CD4-positive, alpha-beta T cell treated with Interleukin-15 for 4 hours (primary cell): ENCODE measurements at places on chromosomes 6 and 20.

DNA sequence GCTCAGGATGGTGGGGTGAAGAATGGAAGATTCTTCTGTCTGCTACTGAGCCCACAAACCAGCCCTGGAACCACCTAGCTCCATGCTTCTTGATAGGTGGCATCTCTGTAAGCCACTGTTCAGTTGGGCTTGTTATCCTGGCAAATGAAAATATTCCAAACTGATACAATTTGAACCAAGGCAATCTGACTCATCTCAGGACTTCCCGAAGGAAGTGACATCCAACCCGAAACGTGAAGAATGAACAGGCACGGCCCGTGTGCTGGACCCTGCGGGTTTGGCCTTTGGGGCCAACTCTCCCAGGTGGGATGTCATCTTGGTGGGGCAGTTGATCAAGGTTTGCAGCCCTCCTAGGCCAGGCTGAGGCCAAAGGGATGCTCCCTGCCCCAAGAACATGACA is 160.3 kb downstream of the PREX1 start:
- no peak for DNase-seq

DNA sequence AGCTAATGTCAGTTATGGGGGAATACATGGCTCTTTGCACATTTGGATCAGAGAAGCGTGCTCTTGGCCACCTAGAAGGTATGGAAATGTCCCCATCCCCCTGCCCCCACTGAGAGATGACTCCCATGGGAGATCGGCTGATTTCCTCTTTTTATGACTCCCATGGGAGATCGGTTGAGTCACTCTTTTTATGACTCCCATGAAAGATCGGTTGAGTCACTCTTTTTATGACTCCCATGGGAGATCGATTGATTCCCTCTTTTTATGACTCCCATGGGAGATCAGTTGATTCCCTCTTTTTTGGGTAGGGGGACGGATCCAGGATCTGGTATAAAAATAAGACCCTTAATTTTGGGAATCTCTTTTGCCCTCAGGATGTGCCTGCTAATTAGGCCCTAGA is 10.3 kb upstream of the TAAR9 start:
- no peak for DNase-seq

DNA sequence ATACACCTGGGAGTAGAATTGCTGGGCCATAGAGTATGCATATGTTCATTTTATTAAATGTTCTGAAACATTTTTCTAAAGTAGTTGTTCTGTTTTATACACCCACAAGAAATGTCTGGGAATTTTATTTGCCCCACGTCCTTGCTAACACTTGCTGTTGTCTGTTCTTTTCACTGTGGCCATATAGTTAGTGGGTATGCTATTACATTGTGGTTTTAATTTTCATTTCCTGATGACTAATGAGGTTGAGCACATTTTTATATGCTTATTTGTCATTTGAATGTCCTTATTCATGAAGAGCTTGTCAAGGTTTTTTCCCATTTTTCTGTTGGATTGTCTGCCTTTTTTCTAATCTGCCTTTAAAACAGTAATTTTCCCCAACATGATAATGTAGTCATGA is 41.5 kb upstream of the TGM3 start:
- no peak for DNase-seq

DNA sequence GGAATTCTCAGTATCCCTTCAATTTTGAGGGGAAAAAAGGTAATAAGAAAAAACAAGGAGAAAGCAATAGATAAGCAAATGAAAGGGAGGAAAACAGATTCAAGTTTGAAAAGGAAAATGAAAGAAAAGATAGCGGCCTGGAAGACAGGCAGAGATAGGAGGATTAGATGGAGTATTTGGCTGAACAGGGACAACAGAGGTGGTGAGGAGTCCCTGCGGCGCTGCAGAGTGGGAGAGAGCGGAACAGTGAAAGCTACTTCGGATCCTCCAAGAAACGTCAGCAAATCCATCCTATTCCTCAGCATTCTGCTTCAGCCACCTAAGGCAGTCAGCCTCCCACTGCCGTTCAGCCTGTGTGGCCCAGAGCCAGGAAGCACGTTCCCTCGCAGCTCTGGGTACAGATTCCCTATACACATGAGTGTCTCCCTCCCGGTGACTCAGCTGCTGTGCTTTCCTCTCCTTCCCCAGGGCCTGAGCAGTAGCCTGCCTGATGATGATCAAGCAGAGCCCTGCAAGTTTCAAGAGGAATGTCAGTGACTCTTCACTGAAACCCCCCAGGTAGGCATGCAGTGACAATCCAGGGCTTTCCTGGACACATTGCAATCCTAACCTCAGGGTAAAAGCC is 43.4 kb upstream of the CDYL start:
- DNase-seq, result no peak

- DNase-seq, result no peak
Observed at GRCh38 chr6:134049176-134049575, 3.2 kb downstream of the SLC2A12 start.

GRCh38 chr20:4714818-4715217 is 6.9 kb upstream of the PRND start:
- no peak for DNase-seq

DNA sequence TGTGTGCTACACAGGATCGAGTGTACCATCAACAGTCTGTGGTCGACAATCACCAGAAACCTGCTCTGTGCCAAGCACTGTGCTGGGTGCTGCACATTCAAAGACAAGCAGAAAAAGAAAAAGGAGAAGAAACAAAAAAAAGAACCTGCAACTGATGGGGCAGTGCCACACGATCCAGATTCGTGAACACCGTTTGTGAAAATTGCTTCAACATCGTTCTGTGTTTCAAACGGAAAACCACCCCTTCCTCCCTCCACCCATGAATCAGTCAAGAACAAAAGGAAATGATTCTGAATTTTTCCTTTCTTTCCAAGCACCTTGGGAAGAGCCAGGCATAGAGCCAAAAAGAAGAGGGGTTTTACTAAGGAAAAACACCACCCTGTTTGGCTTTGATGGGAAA is 129.2 kb upstream of the ARID1B start:
- DNase-seq, result no peak

- DNase-seq, result peak; percentile 35
Observed at GRCh38 chr6:107114926-107115694, at the start of gene BEND3. Gene BEND3, minus strand, starts transcription at chr6:107115515. Its CDS starts 16,230 bp downstream, at chr6:107099285.

DNA sequence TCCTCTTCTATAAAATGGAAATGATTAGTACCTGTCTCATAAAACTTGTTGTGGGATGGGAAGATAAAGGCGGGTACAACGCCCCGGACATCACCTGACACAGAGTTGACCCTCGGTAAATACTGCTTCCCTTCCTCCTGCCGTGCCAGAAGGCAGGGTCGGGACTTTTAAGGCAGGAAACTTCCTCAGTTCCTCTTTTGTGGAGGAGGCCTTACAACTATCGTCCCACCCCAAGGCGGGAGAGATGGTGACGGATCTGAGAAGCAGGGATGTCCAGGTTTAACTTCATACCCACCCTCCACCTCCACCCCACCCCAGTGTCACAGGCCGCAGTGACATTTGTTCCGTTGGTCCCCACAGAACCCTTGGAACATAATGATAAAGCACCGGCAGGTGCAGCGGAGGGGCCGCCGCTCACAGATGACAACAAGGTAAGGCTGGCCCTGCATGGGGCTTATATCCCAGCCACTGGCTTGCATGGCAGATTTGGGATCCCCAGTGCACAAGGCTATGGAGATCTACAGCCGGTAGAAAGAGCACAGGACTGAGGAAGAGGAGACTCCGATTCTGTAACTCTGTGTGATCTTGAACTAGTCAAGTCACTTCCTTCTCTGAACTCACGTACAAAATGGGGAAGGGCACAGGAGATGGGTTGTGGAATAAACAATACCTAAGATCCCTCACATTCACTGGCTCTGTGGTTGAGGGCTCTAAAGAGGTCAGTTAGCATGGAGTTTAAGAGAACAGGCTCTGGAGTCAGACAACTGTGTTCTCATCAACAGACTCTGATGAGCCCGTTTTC is 764 bp downstream of the DNTTIP1 start:
- DNase-seq, result no peak

GRCh38 chr20:62784497-62784896 is 11.8 kb upstream of the MRGBP start:
- DNase-seq, result no peak

- DNase-seq, result no peak
Observed at GRCh38 chr6:159966339-159966738, 2.5 kb upstream of the IGF2R start.

GRCh38 chr6:143449714-143450452 is 612 bp downstream of the ADAT2 start:
- DNase-seq, result peak; percentile 56

DNA sequence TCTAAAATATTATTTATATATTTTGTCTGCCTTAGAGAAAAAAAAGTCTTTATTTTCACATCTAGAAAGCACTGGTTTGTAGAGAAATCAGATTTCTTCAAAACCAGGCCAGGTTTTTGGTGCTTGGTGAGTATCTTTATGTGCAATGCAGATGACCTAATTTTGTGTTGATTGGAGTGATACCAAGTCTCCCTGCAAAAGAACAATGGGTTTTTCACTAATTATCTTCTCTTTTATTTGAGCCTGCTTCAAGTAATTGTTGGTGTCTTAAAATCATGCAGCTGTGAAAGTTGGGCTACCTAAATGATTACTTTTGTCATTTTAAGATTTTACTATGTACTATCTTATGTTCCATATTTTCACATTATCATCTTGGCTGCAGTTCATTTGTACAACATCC is 874.7 kb downstream of the TFAP2A start:
- no peak for DNase-seq

GRCh38 chr6:116971959-116972358 is 94.9 kb downstream of the RFX6 start:
- DNase-seq, result peak; percentile 2

DNA sequence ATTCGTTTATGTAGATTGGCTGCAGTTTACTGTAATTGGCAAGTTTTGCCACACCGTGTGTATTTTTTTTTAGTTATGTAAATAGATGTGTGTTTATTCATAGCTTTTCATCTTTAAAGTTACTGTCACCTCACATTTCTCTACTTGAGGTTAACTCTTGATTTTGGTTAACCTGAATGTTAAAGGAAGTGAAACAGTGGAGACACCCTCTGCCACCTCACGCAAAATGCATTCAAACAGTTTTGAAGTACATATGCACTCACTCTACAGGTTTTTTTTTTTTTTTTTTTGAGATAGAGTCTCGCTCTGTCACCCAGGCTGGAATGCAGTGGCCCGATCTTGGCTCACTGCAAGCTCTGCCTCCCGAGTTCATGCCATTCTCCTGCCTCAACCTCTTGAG is 17.7 kb downstream of the OR2A4 start:
- DNase-seq, result no peak

DNA sequence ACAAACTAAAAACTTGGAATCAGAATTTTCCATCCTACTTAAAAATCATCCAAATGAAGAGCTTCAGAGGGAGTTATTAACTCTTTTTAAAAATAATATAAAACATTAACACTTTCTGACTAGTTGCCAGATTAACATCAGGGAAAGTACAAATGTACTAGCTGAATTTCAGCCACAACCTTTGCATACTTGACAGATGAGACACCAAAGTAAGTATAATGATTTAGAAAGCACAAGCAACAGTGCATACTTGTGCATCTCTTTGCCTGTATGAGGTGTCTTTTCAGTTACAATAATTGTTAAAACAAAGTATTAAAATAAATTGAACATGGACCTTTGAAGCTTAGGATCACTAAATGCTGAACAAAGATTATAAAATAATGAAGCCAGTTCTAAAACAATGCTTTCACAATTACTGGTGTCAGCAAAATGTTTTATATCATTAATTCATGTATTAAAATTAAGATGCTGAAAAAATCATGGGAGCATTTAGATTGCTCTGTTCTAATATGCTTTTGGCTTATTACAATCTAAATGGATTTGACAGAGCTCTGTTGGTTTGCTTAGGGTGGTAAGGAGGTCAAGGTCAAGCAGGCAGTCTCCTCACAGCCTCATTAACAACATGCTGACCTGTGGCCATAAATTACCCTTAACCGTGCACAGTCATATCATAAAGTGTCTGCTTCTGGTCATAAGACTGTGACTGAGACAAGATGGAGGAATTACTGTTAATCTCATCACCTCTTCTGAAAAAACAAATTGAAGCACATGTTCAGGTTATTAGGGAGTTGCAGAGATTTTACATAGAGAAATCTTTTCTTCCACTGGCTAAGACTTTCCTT is 15.1 kb downstream of the RNF217 start:
- DNase-seq, result no peak

- DNase-seq, result no peak
Observed at GRCh38 chr20:50108556-50109235, 4.3 kb downstream of the UBE2V1 start.

GRCh38 chr6:41497573-41497972 is 48.6 kb upstream of the FOXP4 start:
- DNase-seq, result no peak

- DNase-seq, result no peak
Observed at GRCh38 chr6:22141241-22141745, 155.5 kb downstream of the PRL start.

DNA sequence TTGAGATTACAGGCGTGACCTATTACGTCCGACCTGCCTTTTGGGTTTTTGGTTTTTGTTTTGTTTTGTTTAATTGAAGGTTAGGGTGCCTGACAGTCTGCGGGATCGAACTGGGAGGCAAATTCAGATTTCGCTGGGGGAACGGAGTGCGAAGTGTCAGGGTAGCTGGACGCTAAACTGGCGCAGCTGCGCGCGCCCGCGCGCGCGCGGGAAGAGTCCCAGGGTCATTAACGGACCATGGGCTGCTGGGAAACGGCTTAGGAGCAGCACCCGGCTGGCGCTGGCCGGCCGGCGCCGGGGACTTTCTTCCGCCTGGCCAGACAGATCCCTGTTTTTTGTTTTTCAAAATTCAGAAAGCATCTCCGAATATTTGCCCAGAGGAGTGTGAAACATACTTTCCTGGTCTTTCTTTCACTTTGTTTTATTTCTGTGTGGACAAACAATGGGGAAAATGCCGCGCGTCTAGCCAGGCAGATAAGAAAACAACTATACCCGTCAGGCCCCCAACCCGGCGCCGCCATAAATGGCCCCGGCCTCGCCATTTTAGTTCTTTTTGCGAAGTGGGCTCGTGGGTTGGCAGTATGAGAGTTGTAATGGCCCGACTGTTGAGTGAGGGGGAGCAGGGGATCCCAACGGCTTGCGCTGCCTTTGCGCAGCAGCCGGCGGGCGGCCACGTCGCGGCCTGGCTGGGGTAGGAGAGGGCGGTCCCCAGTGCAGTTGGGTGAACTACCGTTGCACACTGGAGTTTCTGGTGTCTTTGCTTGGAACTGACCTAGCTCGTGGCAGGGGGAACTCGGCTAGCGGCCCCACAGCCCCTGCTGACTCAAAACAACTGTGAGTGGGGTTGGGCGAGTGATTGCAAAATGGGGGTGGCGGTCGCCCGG is 7.1 kb downstream of the HSPA1B start:
- peak; percentile 78 for DNase-seq

GRCh38 chr6:37776566-37776965 is 43.0 kb upstream of the ZFAND3 start:
- DNase-seq, result no peak

DNA sequence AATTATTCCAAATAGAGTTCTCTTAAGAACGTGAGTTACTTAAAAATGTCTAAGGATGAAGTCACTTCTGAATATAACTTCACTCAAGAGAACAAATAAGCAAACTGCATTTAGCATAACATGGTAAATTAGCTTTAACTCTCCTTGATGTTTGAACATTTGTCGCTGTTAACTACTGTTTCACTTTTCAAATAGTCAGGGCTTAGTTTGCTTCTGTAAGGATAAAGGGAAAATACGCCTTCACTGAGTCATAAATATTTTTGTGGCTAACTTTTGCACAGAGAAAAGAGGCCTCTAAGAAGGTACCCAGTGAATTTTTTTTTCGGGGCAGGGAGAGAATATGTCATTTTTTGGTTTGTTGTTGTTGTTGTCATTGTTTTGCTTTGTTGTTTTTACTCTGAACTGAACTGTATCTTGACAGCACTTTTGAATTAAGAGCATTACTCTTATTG is 8.1 kb downstream of the PTPN1 start:
- DNase-seq, result peak; percentile 56
